HTR-8/SVneo (cell line): ENCODE measurements at places on chromosomes 5 and 9.

- no peak for DNase-seq
Measured at GRCh38 chr5:101429241-101429640, 526.2 kb upstream of the ST8SIA4 start.

GRCh38 chr5:10825897-10826644, 65.0 kb upstream of the DAP start:
- DNase-seq: no peak

GRCh38 chr9:34518110-34518616, 4.6 kb downstream of the ENHO start:
- no peak for DNase-seq

DNA sequence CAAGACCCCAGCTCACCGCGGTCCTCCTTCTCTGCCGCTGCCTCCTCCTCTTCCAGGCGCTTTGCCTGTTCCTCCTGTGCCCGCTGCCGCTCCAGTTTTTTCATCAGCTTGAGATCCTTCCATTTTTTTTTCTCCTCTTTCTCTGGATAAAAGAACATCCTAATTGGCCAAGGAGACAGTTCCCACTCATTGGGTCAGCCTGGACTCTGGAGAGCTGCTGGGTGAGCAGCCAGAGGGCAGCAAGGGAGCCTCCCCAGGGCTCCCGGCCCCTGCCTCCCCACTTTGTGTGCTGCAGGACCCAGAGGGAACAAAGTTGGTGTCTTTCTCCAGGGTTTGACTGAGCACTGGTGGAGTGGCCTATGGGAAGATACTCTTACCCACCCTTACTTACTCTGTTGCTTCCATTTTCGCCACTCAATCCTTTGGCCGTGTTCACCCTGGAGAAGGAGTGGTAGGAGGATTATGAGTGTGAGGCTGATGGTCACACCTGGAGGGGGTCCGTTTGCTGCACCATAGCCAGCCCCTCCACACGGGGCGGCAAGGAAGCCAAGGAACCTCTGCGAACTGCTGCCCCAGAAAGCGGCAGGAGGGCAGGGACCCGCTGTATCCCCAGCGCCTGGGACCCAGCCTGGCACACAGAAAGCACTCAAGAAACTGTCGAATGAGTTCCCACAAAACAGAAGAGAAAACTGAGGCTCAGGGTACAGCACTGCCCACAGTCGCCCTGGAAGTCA, 708 bp downstream of the SPOUT1 start:
- no peak for DNase-seq

GRCh38 chr9:89536145-89536574, 38.2 kb upstream of the SEMA4D start:
- DNase-seq: no peak

GRCh38 chr5:104513640-104514072, 951.1 kb upstream of the NUDT12 start:
- DNase-seq: no peak

DNA sequence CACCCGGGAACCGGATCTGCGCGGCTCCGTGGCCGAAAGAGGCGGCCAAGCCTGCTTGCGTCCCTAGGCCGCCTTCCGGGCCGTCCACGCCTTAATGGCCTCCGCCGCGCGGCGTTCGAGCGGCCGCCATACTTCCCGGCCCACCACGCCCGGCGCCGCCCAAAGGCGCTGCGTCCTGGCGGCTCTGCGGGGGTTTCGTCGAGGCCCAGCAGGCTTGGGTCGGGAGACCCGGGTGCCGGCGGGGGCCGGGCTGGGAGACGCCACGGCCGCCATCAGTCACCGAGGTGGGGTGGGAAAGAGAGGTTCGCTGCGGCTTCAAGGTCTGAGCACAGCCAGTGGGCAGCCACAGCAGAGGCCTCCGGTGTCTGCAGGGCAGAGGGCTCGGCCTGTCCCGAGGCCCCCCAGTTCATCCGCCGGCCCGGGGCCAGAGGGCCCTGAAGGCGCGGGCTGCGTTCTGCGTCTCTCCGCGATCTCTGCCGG, 545.8 kb upstream of the CDH10 start:
- DNase-seq: no peak

DNA sequence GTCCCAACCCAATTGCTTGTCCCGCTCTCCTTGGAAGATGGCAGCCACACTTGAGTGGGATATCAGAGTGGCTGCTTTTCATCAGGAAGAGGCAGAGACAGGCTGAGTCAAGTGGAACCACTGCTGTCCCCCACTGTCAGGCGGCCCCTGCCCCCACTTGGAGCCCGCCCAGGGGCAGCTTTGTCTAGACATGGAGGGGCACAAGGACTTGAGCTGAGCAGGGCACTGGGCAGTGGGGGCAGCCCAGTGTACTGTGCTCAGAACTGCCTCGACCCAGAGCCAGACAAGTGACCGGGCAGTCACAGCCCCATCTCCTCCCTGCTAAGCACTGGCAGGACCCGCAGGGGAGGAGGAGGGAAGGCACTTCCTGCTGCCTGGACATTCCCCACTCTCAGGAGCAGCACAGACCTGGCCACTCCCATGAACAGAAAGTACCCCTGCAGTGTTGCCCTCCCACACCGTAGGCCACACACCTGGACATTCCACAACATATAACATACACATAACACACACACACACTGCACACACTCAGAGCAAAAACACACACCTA, 91.0 kb downstream of the MRPL36 start:
- no peak for DNase-seq

DNA sequence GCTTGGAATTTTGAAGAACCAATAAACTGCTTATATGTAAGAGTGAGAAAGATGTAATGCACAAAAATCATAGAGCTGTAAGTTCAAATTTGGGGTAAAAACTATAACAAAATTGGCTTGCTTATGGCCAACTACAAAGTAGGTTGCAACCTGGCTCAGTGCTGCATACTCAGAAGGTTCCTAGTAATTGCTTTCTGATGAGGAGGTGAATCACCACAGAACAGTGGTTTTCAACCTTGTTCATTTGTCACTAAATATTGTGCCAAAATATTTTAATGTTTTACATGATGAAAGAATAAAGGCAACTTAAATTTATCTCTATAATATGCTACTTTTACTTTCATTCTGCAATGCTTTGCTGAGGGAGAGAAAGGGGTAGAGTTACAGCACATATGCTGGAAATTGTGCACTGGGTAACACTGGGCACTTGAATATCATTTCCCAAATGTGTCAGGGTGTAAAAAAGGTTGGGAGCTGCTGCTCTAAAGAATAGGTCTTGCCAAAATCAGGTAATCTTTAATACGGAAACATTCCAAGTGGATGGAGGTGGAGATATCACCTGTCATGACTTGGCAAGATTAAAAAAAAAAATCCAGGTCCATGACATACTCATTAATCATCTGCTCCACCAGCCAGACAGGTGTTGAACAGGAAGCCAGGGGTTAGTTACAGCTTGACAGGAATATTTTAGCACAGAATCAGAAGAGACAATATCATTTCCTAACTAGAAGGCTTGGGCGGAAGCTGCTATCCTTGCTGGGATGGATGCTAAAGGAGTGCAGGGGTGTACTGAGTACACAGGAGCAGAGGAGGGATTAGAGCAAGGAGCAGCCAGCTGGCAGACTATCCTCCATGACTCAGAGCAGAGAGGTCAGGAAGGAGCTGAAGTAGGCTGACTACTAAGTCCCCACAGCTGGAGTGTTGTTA, 34.6 kb upstream of the CCL21 start:
- no peak for DNase-seq

GRCh38 chr5:164300295-164300694, 794.9 kb downstream of the MAT2B start:
- DNase-seq: no peak

DNA sequence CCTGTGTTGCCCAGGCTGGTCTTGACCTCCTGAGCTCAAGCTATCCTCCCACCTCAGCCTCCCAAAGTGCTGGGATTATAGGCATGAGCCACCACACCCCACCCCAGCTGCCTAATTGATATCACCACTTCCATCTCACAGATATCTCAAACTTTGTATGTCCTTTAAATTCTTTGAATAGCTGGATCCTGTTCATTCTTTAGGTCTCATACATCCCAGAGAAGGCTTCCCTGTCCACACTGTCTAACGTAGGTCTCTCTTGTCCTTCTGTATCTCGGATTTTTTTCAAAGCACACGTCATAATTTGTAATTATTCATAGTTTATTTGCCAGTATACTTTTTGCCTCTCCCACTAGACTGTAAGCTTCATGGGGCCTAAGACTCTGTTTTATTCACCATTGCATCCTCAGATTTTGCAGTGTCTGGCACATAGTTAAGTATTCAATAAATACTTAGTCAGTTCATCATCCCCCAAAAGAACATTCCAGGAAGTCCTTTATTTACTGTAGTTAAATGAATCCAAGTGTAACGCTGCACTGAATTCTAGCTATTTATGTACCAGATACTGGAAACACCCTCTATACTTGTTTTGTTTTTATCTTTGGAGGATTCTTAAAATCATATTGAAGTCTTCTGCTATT, 10.5 kb downstream of the ARSK start:
- DNase-seq: no peak

DNA sequence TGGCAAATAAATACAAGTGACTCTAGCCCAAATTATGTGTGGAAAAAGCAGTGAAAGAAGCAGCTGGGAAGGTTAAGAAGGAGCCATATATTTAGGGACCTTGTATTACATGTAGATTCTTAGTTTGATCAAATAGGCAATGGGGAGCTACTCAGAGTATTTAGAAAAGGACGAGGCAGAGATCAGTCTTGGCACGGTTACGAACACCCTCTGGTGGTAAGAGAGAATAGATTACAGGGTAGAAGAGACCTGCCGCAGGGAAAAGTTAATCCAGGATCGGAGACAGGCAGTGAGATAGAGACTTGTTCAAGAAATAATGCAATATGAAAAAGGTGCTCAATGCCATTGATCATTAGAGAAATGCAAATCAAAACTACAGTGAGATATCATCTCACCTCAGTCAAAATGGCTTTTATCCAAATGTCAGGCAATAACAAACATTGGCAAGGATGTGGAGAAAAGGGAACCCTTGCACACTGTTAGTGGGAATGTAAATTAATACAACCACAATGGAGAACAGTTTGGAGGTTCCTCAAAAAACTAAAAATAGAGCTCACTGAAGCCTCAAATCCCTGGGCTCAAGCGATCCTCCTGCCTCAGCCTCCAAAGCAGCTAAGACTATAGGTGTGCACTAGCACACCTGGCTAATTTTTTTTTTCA, 12.0 kb downstream of the INIP start:
- DNase-seq: peak; percentile 13

DNA sequence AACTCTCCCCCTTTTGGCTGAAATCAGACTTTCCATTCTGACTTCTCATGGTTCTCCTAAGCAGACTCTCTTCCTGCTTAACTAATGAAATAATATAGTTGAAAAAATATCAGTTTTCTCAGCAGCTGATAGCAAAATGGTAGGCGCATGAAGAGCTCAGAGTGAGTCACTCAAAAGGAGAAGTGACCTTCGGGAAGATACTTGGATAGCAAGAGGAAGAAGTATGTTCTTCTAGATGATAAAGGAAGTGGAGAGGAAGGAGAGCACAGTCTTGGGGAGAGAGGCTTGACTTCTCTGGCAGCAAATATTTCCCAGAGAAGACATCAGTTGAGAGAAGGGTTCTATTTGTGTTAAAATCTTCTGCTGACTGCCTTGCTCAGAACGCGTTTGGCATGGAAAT, 101.5 kb downstream of the TAF11L14 start:
- no peak for DNase-seq

GRCh38 chr5:100424787-100425186, 110.4 kb upstream of the FAM174A start:
- DNase-seq: no peak
